ENCODE measurements at places on chromosomes 16 and 17. TPM values are rescaled to one million over a fixed set of nuclear protein-coding genes. Genes with fewer than 3 reads are reported as not detected.

DOK4 gene
- 29.7 TPM for total RNA-seq

C1QTNF8 gene
- total RNA-seq, result not detected

CHST4 gene
- total RNA-seq, result not detected

OTOA gene
- total RNA-seq, result not detected

TP53TG3B gene
- total RNA-seq, result not detected

HBA2 gene
- total RNA-seq, result not detected

SEPTIN12 gene
- not detected for total RNA-seq

C17orf67 gene
- 1.4 TPM for total RNA-seq

PDE6G gene
- total RNA-seq, result 0.56 TPM

BCL6B gene
- 101 TPM for total RNA-seq

MRC2 gene
- 72.3 TPM for total RNA-seq

WNT9B gene
- not detected for total RNA-seq

KRT24 gene
- not detected for total RNA-seq

KIFC3 gene
- total RNA-seq, result 65.0 TPM

CACNG5 gene
- not detected for total RNA-seq

HSD17B2 gene
- 1.7 TPM for total RNA-seq

KRTAP2-2 gene
- total RNA-seq, result not detected

RGS9 gene
- 1.1 TPM for total RNA-seq

C17orf50 gene
- total RNA-seq, result not detected

SCNN1G gene
- not detected for total RNA-seq

PFAS gene
- 40.7 TPM for total RNA-seq

KRT28 gene
- not detected for total RNA-seq

KRT12 gene
- total RNA-seq, result not detected

ZNF778 gene
- total RNA-seq, result 14.0 TPM

PRCD gene
- total RNA-seq, result 0.35 TPM

MPP2 gene
- total RNA-seq, result 0.92 TPM

TEX19 gene
- not detected for total RNA-seq

KRTAP1-5 gene
- total RNA-seq, result not detected

TEKT5 gene
- not detected for total RNA-seq

KRTAP4-6 gene
- total RNA-seq, result not detected

TRPV2 gene
- total RNA-seq, result 10.4 TPM

CCL16 gene
- 0.85 TPM for total RNA-seq

TSEN54 gene
- 14.1 TPM for total RNA-seq

ITGAD gene
- total RNA-seq, result not detected

CHRNE gene
- 3.2 TPM for total RNA-seq

ARHGAP44 gene
- total RNA-seq, result 0.28 TPM

DRC3 gene
- 1.1 TPM for total RNA-seq

ADGRG3 gene
- total RNA-seq, result not detected

CACNG1 gene
- total RNA-seq, result not detected

NUPR1 gene
- total RNA-seq, result 2.5 TPM

PERCC1 gene
- not detected for total RNA-seq

ABCC12 gene
- not detected for total RNA-seq

NAGS gene
- total RNA-seq, result 2.2 TPM

NTN3 gene
- not detected for total RNA-seq

PDIA2 gene
- 0.14 TPM for total RNA-seq

RASD1 gene
- 9.2 TPM for total RNA-seq
